SW 1271 (cell line): ENCODE measurements at places on chromosomes 4 and X.

- DNase-seq: no peak
Measured at GRCh38 chrX:122572461-122572860, 611.6 kb upstream of the GRIA3 start.

- DNase-seq: no peak
Measured at GRCh38 chr4:2060611-2061185, 1.6 kb downstream of the NAT8L start.

- no peak for DNase-seq
Measured at GRCh38 chrX:153348421-153348820, 14.5 kb downstream of the ZNF275 start.

- no peak for DNase-seq
Measured at GRCh38 chr4:101329592-101329991, 17.7 kb downstream of the PPP3CA start.
